ENCODE measurements at places on chromosomes 11 and 22.
A peak's percentile ranks its signal among the peaks of the same experiment; 100 is the strongest.

DNA sequence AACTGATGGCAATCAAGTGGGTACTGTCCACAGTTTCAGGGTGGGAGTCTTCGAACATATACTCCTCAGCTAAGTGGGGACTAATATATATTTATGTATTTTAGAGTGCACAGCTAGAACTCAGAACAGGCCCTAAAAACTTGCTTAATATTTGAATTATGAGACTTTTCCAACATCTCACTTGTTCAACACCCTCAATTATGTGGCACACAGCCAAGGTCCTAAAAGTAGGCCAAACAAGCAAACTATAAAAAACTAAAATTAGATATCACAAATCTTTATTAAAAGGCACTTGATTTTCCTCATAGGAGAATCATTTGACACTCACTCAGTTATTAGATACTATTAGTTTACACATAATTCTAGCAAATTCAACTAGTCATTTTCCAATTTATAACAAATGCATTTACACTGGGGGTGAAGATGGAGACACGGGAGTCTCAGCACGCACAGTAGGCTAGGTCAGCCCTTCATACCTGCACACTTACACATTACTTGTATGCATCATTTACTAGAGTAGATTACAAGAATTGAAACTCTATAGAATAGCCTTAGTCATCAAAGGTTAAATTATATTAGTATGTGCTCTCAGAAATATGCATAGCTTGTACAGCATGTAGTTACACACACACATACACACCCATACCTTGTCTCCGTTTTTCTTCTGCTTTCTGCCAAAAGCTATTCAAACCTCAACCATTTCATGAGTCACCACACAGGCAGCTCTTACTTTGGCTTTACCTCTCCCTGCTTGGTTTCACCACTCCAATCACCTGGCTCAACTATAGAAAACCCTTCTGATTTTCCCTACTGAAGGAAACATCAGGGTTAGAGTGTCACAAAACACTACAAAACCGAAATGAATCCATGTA lies 171.5 kb downstream of the SBF2 start:
- no peak for DNase-seq

- no peak for DNase-seq
These were observed 35.8 kb downstream of the ARHGAP1 start for GRCh38 chr11:46664612-46665011.

GRCh38 chr11:20310137-20310536 lies 53.4 kb upstream of the HTATIP2 start:
- peak; percentile 62 for DNase-seq

- DNase-seq: no peak
These were observed 17.2 kb downstream of the MOB2 start for GRCh38 chr11:1469287-1469910.

- DNase-seq: no peak
These were observed 22.1 kb downstream of the UEVLD start for GRCh38 chr11:18566406-18566805.

DNA sequence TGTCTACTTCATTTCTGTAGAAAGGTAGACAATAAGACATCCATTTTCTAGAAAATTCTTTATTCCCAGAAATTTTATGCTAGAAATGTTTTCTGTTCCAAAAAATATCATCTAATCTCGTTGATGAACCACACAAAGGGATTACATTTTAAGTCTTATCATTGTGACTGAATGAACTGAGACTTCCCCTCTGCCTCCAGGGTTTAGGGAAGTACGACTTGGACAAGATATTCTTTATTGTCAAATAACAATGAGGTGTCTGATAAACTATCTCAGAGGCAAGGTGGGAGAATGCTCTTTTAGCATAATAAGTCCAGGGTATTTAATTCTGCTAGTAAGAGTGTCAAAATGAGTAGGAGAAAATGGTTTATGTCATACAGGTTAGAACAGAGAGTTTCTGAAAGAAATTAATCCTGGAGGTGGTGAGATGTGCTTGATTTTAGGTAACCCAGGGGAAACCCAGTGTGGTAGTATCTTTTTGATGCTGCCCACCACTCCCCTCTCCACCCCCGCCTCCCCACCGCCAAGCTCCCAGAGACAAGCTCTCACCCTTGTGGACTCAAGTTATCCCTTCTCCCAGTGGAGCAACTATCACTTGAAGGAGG lies 100.6 kb downstream of the CD44 start:
- DNase-seq: no peak

Data from posterior cingulate gyrus (tissue), 11 donors.